ENCODE measurements at places on chromosomes 3 and 15.
A peak's percentile ranks its signal among the peaks of the same experiment; 100 is the strongest.

- no peak for DNase-seq
Observed at GRCh38 chr3:128814060-128814459, 65.4 kb upstream of the ACAD9 start.

GRCh38 chr15:97921296-97921865, 39.1 kb upstream of the ARRDC4 start:
- no peak for DNase-seq

DNA sequence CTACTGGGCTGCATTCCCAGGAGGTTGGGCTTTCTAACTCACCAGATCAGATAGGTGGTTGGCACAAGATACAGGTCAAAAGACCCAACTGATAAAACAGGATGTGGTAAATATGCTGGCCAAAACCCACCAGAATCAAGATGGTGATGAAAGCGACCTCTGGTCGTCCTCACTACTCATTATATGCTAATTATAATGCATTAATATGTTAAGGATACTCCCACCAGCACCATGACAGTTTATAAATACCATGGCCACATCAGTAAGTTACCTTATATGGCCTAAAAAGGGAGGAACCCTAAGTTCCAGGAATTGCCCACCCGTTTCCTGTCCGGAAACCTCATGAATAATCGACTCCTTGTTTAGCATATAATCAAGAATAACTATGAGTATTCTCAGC, 31.6 kb downstream of the CFAP44 start:
- no peak for DNase-seq

GRCh38 chr15:21262851-21263425, 177.4 kb downstream of the POTEB3 start:
- DNase-seq = no peak

DNA sequence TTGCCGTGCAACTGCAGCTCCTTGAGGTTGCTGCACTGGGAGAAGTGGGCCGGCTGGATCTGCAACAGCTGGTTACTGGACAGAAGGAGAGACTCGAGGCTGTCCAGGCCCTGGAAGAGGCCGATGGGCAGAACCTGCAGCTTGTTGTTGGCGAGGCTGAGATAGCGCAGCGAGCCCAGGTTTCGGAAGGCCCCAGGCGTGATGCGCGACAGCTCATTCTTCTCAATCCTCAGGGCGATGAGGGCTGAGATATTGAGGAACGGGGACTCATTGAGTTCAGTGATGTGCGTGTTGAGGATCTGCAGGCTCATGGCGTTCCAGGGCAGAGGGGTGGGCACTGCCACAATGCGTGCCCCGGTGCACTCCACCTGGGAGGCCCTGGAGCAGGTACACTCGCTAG, 9.0 kb downstream of the LRRC15 start:
- DNase-seq = no peak

DNA sequence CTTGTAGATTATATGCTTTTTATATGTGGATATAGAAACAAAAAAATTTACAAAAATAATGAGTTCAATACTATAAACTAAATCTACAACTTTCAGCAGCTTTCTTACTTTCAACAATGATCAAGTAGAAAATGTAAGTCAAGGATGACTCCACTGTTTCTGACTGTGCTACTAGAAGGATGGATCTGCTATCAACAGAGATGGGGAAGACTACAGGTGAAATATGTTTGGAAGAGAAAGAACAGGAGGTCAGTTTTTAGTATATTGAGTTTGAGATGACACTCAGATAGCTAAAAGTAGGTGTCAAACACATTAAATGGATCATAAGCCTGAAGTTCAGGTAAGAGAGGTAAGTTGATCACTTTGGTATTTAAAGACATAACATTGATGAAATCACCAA, 107.5 kb downstream of the TBC1D5 start:
- DNase-seq = no peak

GRCh38 chr15:38253351-38253781, 730 bp downstream of the SPRED1 start:
- DNase-seq = no peak

- no peak for DNase-seq
Observed at GRCh38 chr15:78914027-78914764, 30.6 kb downstream of the CTSH start.

DNA sequence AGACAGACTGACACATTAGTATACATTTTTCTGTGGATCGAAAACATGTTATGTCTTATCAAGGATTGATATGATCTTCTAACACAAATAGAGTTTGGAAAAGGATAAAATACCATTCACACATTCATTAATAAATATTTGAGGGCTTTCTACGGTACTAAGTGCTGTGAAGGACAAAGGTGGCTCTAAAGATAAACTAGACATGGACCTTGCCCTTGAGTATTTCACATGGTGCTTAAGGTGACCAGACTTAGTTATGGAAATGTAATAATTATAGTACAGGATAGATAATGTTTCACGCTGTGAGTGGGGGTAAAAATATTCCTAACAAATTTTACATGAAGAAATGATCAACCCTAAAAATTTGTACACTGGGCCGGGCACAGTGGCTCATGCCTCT, 3.8 kb upstream of the RAP2B start:
- no peak for DNase-seq

GRCh38 chr3:141331377-141332318, 36.7 kb upstream of the ZBTB38 start:
- no peak for DNase-seq

DNA sequence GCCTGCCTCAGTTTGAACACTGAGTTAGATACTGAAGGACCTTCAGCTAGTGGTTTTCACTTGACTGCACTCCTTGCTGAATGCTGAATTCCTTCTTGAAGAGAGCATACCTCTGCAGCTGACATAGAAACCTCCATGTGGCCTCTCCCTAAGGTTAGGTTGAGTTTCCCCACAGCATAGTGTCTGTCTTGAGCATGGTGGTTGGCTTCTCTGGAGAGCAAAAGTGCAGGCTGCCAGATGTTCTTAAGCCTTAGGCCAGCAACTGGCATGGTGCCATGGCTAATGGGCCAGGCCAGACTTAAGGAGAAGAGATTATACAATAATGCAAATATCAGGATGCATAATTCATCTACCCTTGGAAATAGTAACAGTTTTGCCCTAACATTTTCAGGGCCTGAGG, 545.6 kb upstream of the ZNF385D start:
- no peak for DNase-seq

DNA sequence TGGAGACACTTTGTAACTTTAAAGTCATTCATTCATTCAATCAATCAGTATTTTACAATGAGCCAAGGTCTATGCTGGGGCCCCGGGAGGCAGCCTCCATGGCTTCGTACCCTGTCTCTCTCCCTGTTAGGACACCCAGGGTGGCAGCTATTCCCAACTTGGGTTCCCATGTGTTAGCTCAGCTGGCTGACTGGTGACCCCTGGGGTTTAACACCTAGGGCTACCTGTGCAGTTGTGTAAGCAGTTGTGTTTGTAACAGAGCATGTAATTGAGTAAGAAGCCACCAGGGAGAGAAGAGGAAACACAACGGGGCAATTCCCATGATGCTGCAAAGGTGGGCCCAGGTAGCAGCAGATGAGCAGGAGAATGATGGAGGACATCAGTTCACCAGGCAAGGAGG, 132.4 kb downstream of the ADAMTS9 start:
- DNase-seq = no peak

GRCh38 chr15:70853973-70854665, at the start of gene LARP6:
TSS of gene LARP6 (minus strand) at chr15:70854157. CDS start at chr15:70854088, 69 bp downstream.
- DNase-seq = no peak

- no peak for DNase-seq
Observed at GRCh38 chr3:49406571-49407565, 4.9 kb downstream of the RHOA start.

- DNase-seq = no peak
Observed at GRCh38 chr3:167166012-167166411, 214.1 kb downstream of the ZBBX start.

DNA sequence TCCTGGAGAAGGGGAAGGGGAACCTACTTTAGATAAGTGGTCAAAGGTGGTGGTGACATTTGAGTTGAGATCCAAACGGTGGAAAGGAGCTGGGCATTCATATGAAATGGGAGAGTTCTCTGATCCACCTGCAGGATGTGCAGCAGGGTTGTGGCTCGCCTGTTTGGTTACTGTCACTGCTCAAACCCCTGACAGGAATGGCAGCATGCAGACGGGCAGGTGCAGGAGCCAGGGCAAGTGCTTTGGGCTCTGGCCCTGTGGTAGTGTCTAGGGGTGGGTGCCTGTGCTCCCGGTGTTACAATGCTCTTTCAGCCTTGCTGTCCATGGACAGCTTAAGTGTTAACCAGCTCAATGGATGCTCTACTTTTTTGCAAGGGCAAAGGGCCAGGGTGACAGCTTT, 18.5 kb downstream of the PAQR9 start:
- no peak for DNase-seq

DNA sequence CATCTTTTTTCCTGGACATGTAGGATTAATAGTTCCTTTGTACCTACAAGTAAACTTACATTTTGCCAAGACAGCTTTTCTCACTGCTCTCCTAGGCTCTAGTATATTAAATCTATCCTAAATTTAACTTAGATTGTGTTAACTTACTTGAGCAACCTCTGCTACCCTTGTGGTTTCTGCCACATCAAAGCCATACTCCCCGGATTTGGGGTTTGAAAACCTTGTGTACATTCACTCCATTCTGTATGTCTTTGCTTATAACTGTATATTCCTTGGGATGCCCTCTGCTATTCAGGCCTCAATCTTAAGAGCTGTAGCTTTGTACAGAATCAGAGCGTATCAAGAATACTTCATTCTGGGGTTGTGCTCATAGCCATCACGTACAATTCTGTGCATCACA, 60.4 kb downstream of the ARIH1 start:
- peak; percentile 12 for DNase-seq

DNA sequence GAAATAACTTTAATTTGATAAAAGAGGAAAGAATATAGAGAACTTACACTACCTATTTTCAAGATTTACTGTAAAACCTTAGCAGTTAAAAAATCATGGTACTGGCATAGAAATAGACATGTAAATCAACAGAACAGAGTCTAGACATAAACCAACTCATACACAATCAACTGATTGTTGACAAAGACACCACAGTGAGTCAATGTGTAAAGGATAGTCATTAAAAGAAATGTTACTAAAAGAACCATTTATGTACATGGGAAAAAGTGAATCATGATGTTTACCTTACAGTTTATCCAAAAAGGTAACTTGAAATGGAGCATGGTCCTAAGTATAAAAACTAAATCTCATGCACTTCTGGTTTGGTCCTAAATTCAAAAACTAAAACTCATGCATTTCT, 847.4 kb downstream of the IGSF11 start:
- no peak for DNase-seq

DNA sequence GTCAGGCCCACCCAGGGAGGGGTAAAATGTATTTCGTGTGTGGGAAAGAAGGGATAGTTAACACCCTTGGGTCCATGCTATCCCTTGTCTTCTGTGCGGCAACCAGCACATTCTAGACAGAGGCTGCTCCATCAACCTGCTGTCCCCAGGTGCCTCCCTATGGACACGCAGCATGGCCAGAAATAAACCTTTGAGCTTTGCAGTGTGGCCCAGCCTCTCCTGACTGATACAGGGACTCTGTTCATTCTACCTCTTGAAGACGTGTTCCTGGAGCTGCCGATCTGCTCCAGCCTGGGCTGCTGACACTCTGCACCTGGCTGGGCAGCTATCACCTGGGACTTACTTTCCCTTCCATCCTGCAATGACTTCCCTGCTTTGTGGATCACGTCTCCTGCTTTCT, 4.1 kb upstream of the KLF13 start:
- no peak for DNase-seq

DNA sequence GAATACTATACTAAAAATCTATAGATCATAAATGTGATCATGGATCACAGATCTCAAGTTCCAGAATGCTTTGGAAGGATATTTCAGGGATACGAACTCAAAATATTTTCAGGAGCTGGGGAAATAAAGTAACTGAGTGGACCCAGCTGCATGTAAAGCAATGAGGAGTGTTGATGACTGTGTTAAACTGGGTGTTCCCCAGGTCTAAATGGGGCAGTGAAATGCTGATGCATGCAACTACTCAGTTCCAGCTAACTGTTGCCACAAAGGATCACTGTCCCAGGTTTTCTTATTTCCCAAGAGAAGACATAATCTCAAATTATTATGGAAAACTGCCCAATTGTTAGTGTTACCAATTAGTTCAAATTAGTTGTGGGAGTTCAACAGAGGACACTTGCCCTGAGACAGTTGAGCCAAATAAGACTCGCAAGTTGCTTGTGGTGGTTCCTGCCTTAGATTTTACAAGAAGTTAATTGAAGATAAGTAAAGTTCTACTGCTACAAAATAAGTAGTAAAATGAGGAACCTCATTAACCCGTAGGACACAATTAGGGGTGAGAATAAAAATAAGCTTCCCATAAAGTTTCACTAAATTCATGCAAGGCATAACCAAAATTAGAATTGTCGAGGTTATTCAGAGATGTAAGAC, 66.3 kb upstream of the IL12A start:
- no peak for DNase-seq

- DNase-seq = no peak
Observed at GRCh38 chr3:49339581-49339940, 292 bp downstream of the USP4 start.

- no peak for DNase-seq
Observed at GRCh38 chr3:99523431-99524127, 114.8 kb upstream of the COL8A1 start.

GRCh38 chr3:162353414-162353813, 856.8 kb downstream of the OTOL1 start:
- no peak for DNase-seq

- no peak for DNase-seq
Observed at GRCh38 chr3:152218602-152219001, 50.1 kb upstream of the MBNL1 start.

DNA sequence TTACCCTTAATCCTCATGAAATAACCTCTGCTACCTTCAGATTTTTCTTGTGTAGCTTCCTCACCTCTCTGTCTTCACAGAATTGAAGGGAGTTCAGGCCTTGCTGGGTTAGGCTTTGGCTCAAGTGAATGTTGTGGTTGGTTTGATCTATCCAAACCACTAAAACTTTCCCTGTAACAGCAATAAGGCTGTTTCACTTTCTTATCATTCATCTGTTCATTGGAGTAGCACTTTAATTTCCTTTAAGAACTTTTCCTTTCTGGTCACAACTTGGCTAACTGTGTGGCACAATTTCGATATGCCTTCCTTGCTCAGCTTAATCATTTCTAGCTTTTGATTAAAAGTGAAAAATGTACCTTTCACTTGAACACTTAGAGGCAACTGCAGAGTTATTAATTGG, 129.8 kb downstream of the NR1I2 start:
- no peak for DNase-seq

DNA sequence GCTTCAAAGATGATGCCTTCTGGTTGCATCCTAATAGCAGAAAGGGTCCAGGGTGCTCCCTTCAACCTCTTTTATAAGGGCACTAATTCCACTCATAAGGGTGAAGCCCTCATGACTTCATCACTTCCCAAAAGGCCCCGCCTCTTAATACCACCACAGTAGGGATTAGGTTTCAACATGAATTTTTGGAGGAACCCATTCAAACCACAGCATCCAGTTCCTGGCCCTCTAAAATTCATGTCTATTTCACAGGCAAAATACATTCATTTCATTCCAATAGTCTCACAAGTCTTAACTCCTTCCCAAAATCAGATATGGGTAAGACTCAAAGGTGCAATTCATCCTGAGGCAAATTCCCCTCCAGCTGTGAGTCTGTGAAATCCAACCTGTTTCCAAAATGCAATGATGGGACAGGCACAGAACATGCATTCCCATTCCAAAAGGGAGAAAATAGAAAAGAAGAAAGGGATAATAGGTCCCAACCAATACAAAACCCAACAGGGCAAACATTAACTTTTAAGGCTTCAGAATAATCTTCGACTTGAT, 124.0 kb downstream of the ATP1B3 start:
- no peak for DNase-seq

GRCh38 chr3:53495520-53496391, 1.3 kb downstream of the CACNA1D start:
- no peak for DNase-seq
